ENCODE measurements at places on chromosomes 6 and 20.
A peak's percentile ranks its signal among the peaks of the same experiment; 100 is the strongest.

DNA sequence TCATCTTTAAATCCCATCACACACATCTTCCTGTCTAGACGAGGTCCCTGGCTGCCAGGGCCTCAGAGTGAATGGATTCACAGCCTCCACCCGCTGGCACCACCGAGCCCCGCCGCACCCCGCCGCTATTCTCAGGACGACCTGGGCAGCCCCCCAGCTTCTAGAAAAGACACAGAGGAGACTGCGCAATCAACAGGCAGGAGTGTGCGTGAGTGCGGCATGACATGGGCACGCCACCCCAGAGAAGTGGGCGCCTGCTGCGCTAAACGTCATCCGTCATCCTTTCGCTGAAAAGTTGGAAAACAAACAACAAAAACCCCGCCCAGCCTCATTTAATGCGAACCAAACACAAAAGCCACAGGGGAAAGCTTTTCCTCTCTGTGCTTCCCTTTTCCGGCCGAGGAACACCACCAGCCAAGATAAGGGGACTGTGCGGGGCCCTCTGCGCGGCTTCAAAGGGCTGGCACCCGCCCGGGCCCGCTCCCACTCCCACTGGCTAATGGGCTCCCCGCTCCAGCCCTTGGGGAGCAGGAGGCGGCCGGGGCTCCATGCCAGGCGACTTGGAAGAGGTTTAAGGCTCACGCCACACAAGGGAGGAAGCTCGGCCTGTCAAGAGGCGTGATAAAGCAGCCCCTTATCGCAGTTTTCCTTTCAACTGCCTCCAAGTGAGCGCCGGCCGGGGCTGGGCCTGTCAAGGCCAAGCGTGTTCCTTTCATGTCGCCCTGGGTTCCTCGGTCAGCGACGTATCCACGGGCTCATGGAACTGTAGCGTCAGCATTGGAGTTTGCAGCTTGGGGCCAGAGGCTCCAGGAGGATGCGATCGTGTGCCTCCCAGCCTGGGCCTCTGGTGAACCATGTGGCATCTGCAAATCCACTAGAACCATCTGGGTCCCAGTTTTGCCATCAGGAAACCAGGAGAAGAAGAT lies 50.1 kb downstream of the NFATC2 start:
- no peak for DNase-seq

DNA sequence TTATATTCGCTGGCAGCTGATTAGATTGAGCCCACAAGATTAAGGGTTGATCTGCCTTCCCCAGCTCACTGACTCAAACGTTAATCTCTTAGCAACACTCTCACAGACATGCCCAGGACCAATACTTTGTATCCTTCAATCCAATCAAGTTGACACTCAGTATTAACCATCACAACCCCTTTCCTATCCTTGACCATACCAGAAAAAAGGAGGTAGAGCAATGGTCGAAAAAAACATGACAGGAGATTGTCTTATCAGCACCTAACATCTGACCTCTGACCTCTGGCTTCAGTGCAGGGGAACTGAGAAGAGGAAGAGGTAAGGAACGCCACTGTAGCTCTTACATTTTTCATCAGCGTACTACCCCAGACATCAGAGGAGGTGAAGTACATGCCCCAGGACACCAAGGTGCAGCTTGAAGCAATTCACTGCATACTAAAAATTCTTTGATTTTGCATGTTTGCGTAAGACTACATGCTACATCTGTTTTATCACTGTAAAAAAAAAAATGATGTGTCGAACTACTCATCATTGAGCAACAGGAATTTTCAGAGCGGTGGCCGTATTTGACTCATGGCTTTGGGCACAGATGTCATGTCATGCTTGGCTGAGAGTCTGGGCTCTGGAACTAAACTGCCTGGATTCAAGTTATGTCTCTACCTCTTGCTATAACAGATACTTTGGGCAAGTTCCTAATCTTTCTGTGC lies 188.0 kb upstream of the TAB2 start:
- DNase-seq: no peak

GRCh38 chr6:131159578-131159977 lies 24.3 kb downstream of the AKAP7 start:
- DNase-seq: no peak

- no peak for DNase-seq
Measured at GRCh38 chr20:51586005-51586440, 43.5 kb upstream of the NFATC2 start.

DNA sequence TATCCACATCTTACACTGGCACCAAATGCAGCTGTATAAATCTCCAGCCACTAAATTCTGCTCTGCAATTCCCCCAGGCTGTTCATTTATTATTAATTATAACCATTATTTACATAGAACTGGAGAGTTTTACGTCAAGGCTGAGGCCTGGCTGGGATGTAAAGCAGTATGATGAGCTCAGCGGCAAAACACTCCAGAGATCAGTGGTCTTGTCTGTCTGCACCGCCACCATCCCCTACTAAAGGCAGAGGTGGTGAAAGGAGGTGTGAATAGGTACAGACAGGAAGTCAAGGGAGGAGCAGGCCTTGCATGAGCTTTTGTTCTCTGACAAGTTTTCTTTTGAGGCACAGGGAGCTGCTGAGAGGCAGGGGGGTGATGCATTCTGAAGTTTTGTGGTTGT lies 159.9 kb upstream of the PCSK2 start:
- no peak for DNase-seq

GRCh38 chr20:6857927-6858326 lies 90.4 kb downstream of the BMP2 start:
- no peak for DNase-seq

DNA sequence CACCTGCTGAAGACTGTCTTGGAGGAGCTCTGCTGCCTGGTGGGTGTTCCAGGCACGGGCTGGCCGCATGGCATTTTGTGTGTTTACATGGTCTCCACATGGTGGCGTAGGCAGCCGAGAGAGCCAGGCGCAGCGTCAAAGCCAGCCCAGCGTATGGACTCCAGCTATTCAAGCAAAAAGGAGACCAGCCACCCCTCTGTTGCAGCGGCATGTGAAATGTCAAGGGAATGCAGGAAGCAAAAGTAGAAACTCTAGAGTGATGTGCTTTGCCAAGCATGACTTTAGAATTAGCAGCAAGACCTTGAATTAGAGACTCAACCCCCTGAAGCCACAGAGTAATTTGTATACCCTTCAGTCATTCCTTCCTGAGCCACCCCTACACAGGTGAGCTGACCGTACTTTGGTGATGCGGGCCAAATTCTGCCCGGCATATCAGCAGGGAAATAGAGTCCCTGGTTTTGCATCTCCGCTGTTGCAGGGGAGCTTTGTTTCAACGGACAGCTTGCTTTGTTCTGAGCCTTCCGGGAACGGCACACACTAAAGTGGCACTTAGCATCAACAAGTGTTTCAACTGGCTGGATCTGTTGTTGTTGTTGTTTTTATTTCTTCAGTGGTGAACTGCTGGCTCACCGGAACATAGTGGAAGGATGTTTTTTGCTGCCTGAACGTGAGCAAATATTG lies 48.5 kb downstream of the FNDC1 start:
- DNase-seq: peak; percentile 48

GRCh38 chr6:100426241-100426640 lies 38.5 kb downstream of the SIM1 start:
- DNase-seq: no peak

DNA sequence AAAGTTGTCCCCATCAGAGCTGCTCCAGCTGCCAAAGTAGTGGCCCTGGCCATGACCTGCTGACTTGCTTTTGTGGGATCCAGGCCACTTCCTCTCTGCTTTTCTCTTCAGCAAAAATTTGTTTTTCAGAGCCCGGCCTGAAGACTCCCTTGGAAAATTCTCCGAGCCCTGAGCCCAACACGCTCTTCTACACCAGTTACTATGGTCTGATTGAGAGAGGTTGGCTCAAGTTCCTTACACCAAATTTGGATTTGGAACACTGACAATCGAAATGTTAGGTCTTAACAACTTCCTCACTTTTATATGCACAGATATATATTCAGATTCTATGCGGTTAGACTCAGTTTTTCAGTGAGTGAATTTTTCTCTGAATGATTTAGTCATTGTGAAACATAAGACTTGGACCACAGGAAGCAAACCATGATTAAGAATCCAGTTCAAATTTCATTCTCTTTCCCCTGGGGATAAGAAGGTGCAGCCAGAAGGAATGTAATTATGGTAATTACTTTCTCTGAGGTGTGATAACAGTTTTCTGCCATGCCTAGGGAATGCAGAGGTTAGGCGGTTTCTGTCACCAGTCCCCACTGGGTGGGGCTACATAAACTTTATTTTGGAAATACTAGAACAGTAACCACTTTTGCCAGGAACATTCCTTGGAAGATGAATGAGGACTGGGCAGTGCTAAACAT lies 365.2 kb downstream of the SYNE1 start:
- peak; percentile 27 for DNase-seq

DNA sequence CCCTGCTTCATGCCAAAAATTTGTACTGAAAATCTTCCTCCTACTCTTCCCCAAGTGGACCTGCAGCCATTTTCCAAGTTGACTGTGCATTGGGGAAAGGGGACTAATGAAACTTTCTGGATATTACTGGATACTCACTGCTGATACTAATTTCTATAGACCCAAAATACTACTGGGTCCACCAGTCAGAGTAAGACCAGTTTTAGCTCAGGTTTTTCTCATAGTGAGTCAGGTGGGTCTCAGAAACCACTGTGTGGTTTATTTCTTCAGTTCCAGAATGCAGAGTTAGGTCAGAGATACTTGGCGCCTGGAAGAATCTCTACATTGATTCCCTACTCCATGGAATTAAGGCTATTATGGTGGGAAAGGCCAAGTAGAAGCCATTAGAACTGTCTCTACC lies 274.8 kb upstream of the SYNCRIP start:
- no peak for DNase-seq

DNA sequence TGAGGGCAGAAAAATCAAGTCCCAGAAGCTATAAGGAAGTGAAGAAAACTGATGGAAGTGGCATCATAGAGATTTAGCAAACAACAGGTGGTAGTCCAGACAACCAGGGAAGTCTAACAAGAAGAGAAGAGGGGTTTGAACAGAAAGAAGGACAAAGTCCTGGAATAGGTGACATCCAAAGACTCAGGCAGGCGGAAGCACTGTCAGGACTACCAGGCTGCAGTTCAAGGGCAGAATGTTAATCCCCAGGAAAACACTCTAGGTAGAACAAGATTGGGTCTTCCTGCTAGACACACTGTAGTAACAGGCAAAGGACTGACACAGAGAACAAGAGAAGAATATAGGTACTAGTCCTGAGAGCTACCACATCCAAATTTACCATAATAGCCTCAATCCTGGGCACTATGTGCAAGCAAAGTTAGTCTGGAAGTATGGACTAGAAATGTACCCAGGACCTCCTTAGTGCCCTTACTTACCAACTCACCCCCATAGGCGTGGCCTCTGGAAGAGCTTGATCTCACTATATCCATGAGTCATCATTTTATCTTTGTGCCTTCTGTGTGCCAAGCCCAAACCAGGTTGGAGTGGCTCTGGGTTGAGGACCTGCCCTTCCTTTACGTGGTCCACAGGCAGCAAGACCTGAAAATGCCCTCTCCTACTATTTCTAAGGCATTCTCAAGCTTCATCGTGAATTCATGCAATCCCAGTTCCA lies 2.2 kb upstream of the EPB41L2 start:
- DNase-seq: no peak

GRCh38 chr6:164927288-164928056 lies 381.9 kb downstream of the C6orf118 start:
- no peak for DNase-seq

- DNase-seq: no peak
Measured at GRCh38 chr20:42974347-42974746, 215.4 kb downstream of the PTPRT start.

DNA sequence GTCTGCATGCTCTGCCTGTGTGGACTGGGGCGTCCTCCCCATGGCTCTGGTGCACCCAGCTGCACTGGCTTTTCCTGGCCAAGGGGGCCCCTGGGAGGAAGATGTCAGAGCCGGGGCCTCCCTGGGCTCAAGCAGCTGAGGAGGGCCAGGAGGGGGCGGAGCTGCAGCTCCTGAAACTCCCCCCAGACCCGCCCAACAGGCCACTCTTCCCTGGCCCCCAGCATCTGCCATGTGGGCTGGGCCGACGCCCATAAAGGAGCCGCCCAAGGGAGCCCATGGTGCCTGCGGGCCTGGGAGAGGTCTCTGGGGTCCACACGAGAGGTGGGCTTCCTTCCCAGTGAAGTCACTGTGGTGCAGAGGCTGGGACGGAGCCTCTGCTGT lies 4.0 kb downstream of the RBBP8NL start:
- no peak for DNase-seq

- DNase-seq: no peak
Measured at GRCh38 chr6:135403584-135403983, 94.0 kb downstream of the AHI1 start.

GRCh38 chr6:75397656-75398465 lies 95.7 kb downstream of the FILIP1 start:
- no peak for DNase-seq

GRCh38 chr6:35202066-35202546 lies 11.7 kb upstream of the SCUBE3 start:
- DNase-seq: no peak

DNA sequence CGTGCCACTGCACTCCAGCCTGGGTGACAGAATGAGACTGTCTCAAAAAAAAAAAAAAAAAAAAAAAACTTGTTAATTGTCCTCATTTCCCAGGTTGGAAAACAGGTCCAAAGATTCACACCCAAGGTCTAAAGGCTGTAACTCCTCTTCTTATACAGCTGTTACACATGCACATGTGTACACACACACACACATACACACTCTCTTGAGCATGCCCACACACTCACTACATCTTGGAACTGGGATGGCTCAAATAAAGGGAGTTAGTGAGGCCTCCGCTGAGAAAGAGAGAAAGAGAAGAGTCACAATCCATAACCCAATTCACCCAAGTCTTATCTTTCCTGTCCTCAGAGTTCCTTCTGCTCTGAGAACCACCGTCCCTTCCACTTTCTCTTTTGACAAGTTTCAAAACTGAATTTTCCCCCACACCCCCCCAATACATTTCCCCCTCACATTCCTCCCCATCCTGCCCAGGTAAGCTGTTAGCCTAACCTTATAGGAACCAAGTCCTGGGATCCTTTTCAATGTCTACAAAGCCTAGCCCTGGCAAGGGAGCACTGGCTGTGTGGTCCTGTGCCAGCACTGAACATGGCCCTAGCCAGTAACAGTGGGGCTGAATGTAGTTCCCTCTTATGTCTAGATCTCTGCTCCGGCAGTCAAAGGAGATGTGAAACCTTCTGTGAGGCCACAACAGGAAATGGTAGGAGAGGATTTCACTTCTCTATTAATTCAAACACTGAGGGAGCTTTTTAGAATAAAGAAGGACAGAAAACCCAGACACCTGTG lies 3.2 kb upstream of the HLA-DMB start:
- DNase-seq: no peak

- DNase-seq: no peak
Measured at GRCh38 chr6:145608850-145609249, 126.5 kb downstream of the EPM2A start.

GRCh38 chr6:68108233-68108835 lies 526.7 kb upstream of the ADGRB3 start:
- no peak for DNase-seq

GRCh38 chr6:157020881-157021343 lies 243.7 kb downstream of the ARID1B start:
- DNase-seq: no peak

DNA sequence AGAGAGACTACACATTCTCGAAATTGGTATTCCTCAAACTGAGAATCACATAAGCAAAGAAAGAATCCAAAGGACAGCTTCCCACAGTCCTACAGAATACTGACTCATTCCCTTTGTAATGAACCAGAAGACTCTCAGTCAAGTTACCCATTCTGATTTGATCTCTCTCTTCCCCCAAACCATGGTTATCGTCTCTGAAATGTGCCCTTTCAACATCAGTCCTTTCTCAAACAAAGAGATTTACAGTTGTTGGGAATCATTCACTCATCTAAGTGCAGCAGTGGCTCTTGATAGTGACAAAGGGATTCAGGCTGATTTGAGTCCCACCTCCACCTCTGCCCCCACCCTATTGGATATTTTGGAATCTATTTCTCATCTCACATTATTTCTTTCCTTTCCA lies 15.0 kb upstream of the RSPO3 start:
- no peak for DNase-seq

GRCh38 chr20:37162646-37163045 lies 16.5 kb upstream of the RPN2 start:
- DNase-seq: no peak

Measured in NCI-H2107 (cell line).